Right atrium auricular region (tissue), 2 donors: ENCODE measurements at places on chromosomes 7 and 10.

DNA sequence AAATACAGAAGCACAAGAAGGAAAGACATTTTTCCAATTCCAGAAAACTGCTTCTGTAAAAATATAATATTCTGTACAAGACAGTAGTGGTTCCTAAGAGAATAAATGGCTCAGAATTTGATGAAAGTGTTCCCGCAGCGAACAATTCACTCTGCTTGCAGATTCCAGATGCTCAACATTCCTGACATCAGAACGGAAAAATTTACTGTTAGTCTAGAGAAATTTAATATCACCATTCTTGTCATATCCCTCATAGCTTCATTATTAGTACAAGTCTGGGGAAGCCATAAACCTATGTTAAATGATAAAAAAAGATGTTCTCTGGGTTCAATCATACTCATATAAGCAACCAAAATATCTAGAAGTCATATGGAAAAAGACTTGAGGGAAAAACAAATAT lies 83.6 kb downstream of the MPP7 start:
- no peak for DNase-seq

- DNase-seq = no peak
Measured at GRCh38 chr7:147570390-147570789, 1020.2 kb upstream of the C7orf33 start.

DNA sequence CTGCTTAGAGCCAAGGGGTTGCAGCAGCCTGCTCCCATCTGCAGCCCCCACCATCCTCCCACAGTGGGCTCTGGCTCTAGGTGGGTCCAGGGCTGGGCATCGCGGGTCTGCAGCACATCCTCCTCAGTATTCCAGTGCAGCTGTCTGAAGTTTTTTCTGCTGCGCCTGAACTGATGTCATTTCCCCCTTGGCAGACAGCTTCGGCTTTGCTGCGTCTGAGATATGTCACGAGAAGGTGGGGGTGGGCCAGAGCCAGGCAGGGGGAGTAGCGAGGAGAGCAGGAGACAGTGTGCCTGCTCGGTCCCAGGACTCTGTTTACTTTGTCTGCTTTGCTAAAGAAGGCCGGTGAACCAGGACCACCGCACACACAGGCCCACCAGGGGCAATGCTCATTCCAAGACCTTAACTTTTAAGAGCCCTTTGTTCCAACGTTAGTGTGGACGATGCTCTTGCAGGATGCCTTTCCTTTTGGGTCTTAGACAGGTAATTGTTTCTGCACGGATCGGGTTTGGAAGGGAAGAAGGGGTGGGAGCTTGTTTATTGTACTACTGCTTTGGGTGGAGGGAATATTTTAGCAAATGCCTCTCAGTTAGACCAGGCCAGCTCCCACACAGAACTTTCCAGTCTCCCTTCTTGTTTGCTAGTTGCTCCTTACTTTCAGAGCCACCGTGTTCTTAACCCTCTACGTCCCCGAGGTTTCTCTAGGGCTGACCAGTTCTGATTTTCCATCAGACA lies 32.4 kb downstream of the WBP1L start:
- peak; percentile 95 for DNase-seq

DNA sequence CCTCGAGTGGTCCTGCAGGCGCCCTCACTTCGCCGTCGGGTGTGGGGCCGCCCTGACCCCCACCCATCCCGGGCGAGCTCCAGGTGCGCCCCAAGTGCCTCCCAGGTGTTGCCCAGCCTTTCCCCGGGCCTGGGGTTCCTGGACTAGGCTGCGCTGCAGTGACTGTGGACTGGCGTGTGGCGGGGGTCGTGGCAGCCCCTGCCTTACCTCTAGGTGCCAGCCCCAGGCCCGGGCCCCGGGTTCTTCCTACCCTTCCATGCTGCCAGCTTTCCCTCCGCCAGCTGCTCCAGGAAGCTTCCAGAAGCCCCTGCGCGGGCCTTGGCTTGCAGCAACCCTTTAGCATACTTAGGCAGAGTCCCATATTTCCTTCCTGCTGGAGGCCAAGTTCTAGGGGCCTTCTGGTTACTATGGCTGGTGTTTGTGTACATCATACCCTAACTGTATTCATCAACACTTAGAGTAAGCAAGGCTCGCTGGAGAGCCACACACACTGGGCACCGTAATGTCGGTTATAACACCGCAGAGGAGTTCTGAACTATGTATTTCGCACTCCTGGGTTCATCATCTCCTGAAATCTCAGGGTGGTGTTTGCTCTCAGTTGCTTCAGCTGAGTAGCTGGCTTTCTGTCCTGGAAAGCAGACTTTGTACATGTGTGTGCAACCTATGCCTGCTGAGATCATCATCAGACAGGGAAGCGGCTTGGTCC lies 471 bp downstream of the MGMT start:
- no peak for DNase-seq

DNA sequence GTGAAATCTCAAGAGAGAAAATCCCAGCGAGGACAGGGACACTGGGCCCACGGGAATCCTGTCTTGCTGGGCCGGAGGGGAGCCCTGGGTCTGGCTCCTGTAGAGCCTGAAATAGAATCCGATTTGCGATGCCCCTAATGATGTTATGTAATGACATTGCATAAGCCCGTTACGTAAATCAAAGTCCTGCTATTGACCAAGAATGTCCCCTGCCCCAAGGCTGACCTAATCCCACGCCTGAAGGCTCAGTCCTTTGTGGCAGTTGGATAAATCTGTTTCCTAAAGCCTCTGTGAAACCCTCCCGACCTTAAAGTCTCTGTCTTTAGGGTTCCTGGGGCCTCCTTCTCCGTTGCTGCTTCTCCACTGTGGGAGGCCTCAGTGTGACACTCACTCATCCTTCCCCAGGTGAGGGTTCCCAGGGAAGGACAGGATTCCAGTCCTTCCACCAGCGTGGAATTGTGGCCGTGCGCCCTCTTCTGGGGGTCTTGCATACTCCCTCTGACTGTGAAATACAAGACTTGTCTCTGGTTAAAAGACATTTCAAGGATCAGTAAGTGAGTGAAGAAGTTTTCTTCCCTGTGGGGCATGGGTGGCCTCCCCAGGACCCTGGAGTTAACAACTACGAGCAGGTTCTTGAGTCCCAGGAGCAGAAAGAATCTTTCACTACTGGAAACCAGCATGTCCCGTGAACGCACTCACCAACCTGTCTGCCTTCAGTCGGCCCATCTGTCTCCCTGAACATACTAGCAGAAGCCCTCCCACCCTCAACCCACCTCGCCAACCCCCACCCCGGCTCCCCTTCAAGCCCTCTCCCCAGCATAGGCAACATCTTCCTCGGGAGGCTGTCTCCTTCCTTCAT lies 19.8 kb downstream of the ZNF467 start:
- DNase-seq = no peak

GRCh38 chr7:111011520-111011919 lies 79.4 kb upstream of the LRRN3 start:
- DNase-seq = no peak
